Activated T-cell treated with anti-CD3 and anti-CD28 coated beads, Interleukin-2, amount 50 U/mL, for 24 hours (primary cell): ENCODE measurements at places on chromosomes 3 and 15.

DNA sequence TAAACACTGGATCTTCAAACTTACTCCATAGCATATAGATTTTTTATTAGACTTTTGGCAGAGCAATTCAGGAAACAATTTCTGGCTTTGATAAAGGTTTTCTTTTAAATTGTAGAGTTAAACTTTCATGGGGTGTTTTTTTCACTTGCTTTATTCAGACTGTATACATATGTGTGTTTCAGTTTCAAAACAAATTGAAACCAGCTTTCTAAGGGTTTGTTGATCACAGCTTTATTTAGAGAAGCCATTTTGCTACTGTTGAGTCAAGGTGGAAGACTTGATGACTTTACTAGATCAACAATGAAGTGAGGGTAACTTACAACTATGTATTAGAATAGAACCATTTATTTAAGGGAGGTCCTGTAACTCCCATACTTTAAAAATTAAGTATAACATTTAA lies 6.2 kb downstream of the UBE2E1 start:
- no peak for DNase-seq

- no peak for DNase-seq
These were observed 115.7 kb upstream of the VEPH1 start for GRCh38 chr3:157618886-157619285.

DNA sequence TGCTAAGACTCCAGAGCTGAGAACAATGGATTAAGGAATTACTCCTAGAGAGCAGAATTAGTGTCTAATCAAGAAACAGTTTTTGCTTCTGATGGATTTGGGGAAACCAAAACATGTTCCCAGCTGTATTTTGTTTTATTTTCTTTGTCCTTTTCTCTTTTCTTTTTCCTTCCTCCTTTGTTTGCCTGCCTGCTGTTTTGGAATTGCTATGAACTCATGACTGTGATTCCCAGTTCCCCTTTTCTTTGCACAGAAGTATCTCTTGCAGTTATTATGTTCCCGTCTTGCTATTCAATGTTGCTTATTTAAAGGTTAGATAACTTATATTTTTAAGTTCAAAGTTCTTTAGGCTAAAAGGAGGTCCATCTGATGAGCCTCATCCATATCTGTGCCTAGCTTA lies 77.0 kb upstream of the GBE1 start:
- DNase-seq = no peak

GRCh38 chr3:173733029-173733652 lies 335.6 kb downstream of the NLGN1 start:
- DNase-seq = no peak

GRCh38 chr3:56960234-56960917 lies 100.1 kb upstream of the SPATA12 start:
- no peak for DNase-seq

GRCh38 chr3:107870096-107870495 lies 220.7 kb downstream of the CD47 start:
- no peak for DNase-seq

GRCh38 chr3:148962513-148962912 lies 28.8 kb upstream of the GYG1 start:
- DNase-seq = no peak

DNA sequence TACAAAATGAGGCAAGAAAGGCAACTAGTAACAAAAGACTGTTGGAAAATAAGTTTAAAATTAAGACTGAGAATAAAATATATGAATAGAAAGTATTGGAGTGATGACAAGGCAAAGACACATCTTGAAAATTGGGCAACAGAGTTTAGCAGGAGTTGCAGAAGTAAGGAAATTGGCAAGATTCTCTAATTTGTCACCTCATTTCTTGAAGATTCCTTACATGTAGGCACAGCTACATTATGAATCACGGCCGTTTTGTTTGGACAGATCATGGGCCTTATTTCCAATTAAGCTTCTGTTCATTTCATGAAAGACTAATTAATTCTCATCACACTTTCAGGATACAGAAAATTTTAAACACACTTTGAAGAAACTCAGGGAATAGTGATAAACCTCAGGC lies 170.1 kb downstream of the ROBO1 start:
- DNase-seq = no peak

GRCh38 chr3:175655351-175655750 lies 796.2 kb downstream of the NAALADL2 start:
- DNase-seq = no peak

DNA sequence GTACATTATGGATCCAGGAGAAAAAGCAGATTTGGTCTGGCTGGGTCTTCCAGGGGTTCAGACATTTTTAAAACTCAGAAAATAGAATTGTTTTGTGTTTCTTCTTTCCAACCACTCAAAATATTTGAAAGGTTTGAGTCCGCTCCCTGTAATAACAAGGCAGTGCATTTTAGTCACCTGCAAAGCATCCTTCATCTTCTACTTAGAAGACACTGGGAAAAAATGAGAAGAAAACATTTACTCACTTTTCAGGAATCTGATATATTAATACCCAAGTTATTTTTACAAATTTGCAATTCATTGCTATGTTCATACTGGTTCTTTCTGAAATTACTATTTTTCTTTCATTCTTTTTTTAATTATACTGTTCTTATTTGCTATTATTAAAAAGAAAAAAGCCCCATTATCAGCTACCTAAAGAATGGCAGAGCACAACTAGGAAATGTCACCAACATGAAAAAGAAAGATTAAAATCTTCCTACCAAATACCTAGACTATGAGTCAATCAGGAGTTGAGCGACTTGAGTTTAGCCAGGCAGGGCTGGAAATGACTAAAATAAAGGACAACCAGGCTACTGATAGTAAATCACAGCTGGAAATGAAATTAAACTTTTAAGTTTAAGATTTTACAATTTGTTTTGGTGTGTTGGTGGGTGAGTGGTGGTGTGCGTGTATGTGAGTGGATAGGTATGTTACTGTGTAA lies 280.3 kb upstream of the THBS1 start:
- no peak for DNase-seq

DNA sequence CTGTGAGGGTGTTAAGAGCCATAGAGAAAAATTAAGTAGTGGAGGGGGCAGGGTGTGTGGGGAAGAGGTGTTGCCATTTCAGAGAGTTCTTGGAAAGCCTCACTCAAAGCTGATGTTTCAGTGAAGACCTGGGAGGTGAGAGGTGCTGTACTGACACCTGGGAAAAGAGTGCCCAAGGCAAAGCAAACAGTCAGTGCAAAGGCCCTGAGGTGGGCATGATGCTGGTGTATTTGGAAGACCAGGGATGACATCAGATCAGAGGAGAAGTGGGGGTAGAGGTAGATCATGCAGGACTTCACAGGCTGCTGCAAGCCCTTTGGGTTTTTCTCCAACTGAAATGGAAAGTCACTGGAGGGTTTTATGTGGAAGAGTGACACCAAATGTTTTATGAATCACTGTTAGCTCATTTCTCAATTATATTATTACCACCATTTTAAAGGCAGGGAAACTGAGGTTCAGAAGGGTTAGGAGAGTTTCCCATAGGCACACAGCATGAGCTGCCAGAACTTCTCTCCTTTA lies 42.8 kb upstream of the SMAD3 start:
- DNase-seq = no peak

- DNase-seq = no peak
These were observed 1186.5 kb downstream of the SI start for GRCh38 chr3:163891771-163892170.

DNA sequence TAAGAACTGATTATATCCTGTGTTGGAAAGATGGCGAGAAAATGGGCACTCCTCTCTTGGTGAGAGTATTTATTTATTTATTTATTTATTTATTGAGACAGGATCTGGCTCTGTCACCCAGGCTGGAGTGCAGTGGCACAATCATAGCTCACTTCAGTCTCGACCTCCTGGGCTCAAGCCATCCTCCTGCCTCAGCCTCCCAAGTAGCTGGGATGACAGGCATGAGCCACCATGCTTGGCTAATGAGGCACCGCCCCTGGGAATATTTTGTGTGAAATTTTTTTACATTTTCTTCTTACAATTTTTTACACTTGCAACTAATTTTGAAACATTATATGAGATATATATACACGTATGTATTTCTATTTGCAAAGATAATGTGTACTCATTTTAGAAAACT lies 150.5 kb upstream of the PRR20G start:
- DNase-seq = no peak

DNA sequence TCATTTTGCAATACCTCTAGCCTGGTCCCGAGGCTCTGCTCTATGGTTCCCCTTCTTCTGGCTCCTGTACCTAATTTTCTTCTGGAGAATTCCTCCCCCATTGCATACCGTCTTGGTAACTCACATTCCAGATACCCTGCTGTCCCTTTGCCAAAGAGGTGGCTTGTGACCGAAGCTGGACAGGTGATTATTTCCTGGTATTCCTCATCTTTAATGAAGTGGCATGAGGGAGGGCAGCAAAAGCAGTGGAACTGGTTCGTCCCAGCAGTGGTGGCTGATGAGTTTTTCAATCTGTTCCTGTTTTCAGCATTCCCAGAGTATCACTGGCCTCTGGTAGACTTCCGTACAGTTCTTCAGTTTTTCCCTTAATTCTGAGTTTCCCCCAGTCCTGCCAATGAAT lies 186.2 kb upstream of the CADPS start:
- no peak for DNase-seq

DNA sequence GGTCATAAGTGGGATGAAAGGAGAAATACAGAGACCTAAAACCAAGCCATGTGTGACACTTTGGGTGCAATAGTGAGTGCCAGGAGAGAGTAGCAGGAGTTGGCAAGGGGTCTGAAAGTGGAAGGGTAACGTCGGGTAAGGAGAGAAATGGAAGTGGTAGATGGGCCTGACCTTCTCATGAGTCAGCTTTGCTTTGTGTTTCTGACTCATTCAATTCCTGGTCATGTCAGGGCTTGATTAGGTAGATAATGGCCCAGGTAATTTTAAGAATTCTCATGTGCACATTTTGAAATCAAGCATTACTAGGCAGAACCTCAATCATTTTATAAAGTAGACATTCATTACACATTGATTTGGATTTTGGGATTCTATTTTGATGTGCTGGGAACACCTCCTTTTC lies 262.5 kb downstream of the SOX2 start:
- DNase-seq = no peak

- DNase-seq = no peak
These were observed 161.6 kb upstream of the PDZRN3 start for GRCh38 chr3:73786321-73786807.

GRCh38 chr3:156492801-156493261 lies 62.1 kb downstream of the SSR3 start:
- DNase-seq = no peak

GRCh38 chr3:100403362-100404249 lies 2.3 kb downstream of the LNP1 start:
- no peak for DNase-seq

GRCh38 chr3:81581966-81582599 lies 179.4 kb downstream of the GBE1 start:
- peak; percentile 25 for DNase-seq
